Pancreas (tissue), 10 donors: ENCODE measurements at places on chromosomes 1 and 21. TPM values are rescaled to one million over a fixed set of nuclear protein-coding genes. Genes with fewer than 3 reads are reported as not detected.

Gene CHAF1B
- total RNA-seq: 2.7 TPM

Gene ZBTB48
- 25.1 TPM for total RNA-seq

Gene LRRC53
- total RNA-seq: not detected

Gene SPRR3
- not detected for total RNA-seq

DNA sequence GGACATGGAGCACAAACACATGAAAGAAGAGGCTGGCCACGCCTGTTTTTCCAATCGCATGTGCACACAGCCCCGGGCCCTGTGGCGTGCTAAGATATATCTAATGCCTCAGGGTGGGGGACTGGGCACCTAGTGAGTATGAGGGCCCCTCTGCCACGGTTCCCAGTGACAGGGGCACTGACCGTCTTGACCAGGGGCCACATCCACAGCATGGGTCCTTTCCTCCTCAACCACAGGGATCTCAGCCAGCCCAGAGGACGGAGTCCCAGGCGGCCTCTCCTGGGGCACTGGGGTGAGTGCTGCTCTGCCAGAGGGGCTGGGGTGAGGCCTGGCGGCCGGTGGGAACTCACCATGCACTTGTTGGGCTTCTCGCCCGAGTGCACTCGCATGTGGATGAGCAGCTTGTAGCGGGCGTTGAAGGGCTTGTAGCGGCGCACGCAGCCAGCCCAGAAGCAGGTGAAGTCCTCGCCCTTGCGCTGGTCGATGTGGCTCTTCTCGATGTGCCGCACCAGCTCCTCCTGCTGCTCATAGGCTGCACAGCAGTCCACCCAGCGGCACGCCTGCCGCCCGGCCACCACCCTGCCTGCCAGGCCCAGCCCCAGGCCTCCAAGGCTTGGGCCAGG, 134.7 kb downstream of the DMRTB1 start:
- no peak for DNase-seq

- peak; percentile 96 for DNase-seq
Measured at GRCh38 chr1:155250633-155251449, 4.4 kb downstream of the ENTREP3 start.

- no peak for DNase-seq
Measured at GRCh38 chr21:33162436-33162951, 67.2 kb upstream of the IFNAR2 start.

- DNase-seq: no peak
Measured at GRCh38 chr1:66393586-66394287, 140.2 kb upstream of the SGIP1 start.

DNA sequence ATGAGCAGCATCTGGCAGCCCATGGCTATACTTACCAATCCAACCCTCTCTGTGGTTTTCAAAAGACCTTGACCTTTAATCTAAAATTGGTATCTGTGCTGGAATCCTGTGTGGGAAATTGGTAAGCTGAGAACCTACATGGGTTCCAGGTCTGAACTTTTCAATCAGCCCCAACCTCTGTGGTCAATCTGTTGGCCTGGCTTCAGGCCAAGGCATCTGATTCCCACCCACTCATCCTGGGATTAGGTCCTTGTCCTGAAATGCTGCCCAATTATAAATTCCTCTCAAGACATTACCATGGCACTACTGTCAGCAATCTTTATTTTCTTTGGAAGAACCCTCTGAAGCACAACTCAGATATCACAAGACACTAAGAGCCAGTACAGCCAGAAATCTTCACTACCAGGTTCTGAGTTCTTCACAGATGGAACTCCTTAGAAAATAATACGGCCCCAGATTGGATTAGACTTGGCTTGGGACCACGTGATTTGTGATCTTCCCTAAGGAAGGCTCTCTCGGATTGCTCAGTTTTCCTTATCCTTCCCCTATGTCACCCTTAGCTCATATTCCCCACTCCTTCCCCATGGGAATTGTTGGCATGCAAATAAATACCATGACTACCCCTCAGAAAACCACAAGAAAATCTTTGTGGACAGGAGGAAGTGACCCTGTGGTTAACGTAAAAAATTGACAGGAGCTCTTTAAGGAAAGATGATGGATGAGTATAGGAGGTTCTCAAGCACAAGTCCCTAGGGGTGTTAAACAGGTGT, 207.9 kb upstream of the ST6GALNAC5 start:
- DNase-seq: no peak

- DNase-seq: no peak
Measured at GRCh38 chr1:212684076-212684475, 15.6 kb downstream of the BATF3 start.

- no peak for DNase-seq
Measured at GRCh38 chr1:78113156-78113916, 67.6 kb downstream of the GIPC2 start.

GRCh38 chr1:86429122-86429725, 5.3 kb downstream of the CLCA2 start:
- no peak for DNase-seq

DNA sequence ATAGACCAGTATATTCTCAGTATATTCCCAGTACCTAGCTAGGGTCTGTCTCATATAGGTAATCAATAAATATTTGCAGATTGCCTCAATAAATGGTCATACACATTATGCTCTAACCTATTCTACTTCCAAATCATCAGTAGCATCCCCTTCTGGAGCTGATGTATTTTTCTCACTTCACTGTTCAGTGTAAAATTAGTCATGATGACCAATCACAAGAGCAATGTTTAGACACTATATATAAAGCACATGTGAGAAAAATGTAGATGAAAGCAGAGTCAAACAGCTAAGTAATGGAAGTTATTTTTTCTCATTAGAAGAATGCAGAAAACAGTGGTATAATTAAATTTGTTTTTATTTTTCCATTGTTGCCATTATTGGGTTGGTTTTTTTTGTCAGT, 34.7 kb downstream of the EPRS1 start:
- no peak for DNase-seq

DNA sequence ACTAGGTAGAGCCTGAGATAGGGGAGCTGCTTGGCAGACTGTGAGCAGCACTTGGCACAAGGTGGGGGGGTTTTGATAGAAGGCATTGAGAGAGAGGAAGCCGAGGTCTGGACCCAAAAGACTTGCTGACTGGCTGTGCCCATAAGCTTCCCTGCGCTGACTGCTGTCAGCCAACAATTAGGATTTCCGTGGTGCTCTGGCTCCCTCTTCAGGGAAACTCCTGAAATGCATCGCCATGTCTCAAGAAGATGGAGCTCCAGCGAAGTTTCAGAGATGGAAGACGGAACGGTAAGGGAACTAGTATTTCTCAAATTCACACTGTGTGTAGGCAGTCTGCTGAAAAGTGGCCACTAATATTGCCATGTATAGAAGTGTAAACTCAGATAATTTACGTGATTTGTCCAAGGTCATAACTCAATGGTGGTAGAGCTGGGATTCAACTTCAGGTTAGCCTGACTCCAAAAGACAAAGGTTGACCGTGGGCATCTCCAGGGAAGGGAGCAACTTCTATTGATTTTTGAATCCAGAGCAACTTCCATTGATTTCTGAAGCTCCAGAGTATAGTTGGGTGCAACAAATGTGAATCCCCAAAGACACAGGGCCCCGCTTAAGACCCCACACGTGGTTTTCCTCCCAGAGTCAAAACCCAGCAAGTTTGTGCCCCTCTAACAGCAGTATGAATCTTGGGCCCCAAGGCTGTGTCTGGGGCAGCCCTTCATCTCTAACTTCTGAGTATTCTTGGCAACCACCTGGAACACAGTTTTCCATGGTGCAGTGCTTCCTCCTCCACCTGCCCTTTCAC, 44.5 kb upstream of the CRNN start:
- DNase-seq: peak; percentile 53
